Jurkat, Clone E6-1 (cell line): ENCODE measurements at places on chromosomes 7 and 10.
A peak's percentile ranks its signal among the peaks of the same experiment; 100 is the strongest.

- DNase-seq = no peak
Observed at GRCh38 chr7:106858618-106859532, 6.2 kb upstream of the PIK3CG start.

DNA sequence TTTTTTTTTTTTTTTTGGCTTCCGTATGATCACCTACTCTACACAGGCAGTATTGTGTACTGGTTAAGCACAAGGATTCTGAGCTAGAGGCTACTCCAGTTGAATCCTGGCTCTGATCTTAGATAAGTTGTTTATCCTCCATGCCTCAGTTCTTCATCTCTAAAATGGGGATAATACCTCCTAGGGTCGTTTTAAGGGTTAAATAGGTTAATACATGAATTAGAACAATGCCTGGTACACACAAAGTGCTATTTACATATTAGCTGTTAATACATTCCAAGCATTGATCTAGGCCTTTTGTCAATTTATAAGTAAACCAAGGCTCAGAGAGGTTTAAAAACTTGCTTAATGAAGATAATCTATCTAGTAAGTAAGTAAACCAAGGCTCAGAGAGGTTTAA lies 59.0 kb downstream of the ST7 start:
- DNase-seq = no peak

GRCh38 chr7:36390199-36391090 lies 783 bp downstream of the ANLN start:
- peak; percentile 46 for DNase-seq

DNA sequence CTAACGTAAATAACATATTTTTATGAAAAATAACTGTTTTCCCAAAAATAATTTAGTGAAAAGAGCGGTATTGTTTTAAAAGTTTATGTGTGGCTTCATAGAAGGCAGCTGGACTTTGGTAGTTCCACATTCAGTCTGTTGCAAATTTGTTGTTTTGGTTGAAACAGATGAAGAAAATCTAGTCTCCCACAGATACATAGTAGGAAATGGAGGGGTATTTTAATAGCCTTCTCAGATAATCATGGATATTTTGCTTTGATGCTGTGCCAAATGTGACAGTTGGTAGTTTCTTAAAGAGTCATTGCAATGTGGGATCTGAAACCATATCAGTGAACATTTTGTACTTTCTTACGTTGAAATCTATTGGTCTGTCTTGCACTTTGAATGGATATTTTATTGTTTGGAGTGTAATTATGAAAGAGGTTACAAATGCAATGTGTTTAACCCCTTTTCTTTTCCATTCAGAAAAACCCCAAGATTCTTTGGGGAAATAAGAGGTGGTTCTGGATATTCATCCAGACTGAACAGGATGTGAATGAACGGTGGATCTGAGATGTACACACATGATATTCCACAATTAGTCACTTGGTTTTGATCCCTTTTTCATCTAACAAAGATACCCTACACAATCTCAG lies 10.4 kb downstream of the ZNF365 start:
- DNase-seq = no peak

- no peak for DNase-seq
Observed at GRCh38 chr7:155222573-155222972, 75.1 kb upstream of the INSIG1 start.

- DNase-seq = no peak
Observed at GRCh38 chr10:93074597-93075368, 1.1 kb downstream of the CYP26A1 start.

GRCh38 chr10:60480865-60481563 lies 91.3 kb upstream of the ANK3 start:
- DNase-seq = no peak

GRCh38 chr7:96833676-96834453 lies 124.2 kb upstream of the SEM1 start:
- no peak for DNase-seq

- no peak for DNase-seq
Observed at GRCh38 chr7:41118486-41118885, 584.4 kb downstream of the INHBA start.

GRCh38 chr10:98429320-98430072 lies 14.5 kb upstream of the PYROXD2 start:
- no peak for DNase-seq

DNA sequence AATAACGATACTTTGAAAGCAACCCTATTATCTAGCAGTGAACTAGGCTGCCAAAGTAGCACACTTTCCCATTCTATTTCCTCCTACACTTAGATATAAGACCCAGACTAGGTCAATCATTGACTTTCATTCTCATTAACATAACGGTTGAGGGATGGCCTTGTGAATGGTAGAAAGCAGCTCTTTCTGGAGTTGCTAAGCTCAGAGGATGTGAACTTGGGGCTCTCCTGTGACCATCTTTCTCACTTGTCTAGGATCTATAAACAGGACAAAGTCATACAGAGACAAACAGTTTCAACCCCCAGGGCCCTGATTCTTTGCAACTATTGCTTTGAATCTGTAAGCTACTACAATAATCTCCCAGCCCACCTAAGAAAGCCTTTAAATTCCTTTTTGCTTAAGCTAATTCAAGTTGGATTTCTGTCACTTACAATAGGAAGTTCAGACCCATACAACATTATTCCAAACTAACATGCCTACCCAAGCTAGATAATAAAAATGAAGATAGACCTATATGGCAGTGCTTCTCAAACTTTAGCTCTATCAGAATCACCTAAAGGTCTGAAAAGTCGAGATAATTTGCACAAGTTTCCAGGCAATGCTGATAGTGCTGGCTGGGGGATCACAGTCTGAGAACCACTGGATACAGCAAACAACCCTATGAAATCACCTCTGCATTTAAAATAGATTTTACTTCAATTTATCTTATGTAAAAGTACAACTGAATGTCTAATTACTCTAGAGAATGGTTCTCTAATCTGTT lies 16.7 kb downstream of the P4HA1 start:
- no peak for DNase-seq

- DNase-seq = no peak
Observed at GRCh38 chr10:54702583-54703485, 98.2 kb downstream of the PCDH15 start.
